ENCODE measurements at places on chromosomes 4 and X.
A peak's percentile ranks its signal among the peaks of the same experiment; 100 is the strongest.

DNA sequence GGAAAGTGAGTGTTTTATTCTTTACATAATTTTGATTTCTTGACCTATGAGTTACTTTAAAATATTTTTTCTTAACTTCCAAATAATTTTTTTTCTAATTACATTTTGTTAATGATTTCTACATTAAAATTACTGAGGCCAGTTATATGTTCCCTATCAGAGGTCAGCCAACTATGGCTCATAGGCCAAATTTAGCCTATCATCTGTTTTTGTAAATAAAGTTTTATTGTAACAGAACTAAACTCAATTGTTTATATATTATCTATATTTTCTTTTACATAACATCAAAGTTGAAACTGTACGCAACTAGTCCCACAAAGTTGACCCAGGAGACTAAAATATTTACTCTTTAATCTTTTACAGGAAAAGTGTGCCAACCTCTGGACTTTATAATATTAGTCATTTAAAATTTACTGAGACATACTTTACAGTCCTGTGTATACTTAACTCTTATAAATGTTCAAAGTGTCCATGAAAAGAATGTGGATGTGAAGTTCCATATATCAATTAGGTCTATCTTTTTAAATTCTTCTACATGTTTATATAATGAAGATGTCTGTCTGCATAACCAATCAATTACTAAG is 26.2 kb downstream of the ASB5 start:
- DNase-seq = no peak

DNA sequence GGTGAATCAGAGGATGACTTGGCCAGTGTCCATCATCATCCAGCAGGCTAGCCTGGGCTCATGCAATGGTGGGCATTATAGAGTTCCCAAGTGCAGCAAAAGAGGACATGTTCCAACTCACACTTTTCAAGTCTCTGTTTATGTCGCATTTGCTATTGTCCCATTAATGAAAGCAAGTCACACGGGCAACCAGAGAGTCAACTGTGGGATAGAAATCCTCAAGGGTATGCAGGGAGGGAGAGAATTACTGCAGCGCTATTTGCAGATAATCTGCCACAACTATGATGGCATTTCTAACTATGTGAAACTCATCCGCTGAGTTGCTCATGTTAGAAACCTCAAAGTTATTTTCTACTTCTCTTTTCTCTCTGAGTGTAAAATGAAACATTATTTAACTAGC is 78.5 kb upstream of the TAB3 start:
- no peak for DNase-seq

- DNase-seq = no peak
These were observed 63.5 kb upstream of the WDR1 start for GRCh38 chr4:10179957-10180602.

DNA sequence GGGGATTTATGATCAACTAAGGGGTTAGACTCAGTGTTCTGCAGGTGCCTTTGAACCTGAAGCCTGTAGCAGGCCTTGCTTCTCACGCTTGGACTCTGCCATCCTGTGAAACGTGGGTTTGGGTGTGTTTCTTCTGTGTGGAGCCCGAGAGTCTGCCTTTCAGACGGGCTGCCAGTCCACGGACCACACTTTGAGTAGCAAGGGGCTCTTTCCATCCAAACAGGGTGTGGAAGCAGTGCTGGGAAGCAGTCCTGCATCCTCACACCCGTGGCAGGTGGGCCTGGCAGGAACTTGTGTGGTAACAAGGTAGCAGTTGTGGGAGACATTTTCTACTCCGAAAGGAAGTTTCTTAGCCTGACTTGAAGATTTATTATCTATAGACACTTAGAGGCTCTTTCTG is 22.7 kb downstream of the RGS12 start:
- DNase-seq = no peak

GRCh38 chr4:122764821-122765215 is 32.3 kb downstream of the BBS12 start:
- peak; percentile 89 for DNase-seq

Data from fibroblast of skin of left quadriceps (primary cell).